ENCODE measurements at places on chromosomes 7 and 10.

DNA sequence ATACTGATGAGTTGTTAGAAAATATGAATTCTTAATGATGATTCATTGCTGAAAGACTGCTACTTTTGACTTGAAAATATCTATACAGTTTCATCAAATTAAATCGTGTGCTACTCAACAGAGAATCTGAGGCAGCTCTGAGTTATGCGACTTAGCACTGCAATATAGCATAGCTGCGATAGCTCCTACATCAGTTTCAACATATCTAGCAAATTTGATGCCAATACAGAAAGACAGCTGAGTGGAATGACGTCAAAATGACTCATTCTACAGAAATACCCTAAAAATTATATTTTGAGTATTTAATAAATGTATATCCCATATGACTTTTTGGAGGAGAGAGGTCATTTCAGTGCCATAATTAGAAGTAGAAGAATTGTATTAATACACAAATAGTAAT, 1.1 kb upstream of the TARP start:
- no peak for DNase-seq

- no peak for DNase-seq
Observed at GRCh38 chr7:140273417-140273816, 96.6 kb upstream of the KDM7A start.

DNA sequence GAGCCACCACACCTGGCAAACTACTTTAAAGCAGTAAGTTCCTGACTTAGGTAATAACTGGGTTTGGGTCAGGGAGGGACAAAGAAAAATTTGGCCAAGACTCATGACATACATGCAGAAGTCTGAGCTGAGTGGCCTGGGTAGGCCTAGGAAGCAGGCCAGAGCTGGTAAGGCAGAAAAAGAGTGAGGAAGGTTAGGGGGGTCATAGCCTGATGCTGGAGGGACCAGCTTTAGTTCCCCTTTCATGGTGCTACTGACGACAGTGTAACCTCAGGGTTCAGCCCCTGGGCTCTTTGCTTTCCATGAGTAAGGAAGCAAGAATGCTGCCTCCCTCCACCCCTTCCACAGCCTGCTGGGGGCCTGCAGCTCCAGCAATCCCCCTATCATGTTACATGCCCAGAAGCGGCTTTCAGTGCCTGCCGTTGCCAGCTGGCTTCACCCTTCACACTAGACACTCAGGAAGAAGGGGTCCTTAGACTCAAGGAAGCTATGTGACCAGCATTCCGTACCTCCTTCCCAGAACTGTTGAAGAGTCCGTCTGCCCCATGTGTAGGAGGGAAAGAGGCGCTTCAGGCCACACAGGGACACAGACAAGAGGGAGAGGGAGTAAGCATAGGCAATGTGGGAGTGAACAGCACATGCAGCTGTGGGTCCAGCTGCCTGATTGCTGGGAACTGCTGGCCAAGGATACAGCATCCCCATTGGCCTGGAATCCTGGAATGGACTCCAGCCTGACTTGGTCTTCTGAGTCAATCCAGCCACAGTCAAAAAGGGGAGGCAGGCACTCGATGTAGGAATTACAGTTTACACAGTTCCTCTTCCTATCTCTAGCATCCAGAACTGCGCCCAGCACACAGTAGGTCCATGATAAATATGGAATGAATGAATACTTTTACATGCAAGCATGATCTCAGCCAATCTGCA, 4.1 kb upstream of the PLAU start:
- DNase-seq, result no peak

DNA sequence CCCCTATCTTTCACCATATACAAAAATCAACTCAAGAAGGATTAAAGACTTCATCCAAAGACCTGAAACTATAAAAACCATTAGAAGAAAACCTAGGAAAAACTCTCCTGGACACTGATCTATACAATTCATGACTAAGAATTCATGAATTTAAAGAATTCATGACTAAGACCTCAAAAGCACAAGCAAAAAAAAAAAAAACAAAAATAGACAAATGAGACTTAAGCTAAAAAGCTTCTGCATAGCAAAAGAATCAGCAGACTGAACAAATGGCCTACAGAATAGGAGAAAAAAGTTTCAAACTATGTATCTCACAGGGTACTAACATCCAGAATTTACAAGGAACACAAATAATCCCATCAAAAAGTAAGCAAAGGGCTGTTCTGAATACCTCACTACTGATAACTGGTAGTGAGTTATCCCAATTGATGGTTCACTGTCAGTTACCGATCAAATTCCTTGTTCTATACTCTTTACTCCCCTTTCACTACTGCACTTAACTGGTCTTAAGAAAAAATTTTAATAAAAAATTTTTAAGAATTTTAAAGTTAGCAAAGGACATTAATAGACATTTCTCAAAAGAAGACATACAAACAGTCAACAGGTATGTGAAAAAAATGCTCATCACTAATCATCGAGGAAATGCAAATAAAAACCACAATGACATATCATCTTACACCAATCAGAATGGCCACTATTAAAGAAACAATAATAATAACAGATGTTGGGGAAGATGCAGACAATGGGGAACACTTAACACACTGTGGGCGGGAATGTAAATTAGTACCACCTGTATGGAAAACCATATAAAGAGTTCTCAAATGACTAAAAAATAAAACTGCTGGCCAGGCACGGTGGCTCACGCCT, 33.2 kb downstream of the KMT2C start:
- DNase-seq, result no peak

DNA sequence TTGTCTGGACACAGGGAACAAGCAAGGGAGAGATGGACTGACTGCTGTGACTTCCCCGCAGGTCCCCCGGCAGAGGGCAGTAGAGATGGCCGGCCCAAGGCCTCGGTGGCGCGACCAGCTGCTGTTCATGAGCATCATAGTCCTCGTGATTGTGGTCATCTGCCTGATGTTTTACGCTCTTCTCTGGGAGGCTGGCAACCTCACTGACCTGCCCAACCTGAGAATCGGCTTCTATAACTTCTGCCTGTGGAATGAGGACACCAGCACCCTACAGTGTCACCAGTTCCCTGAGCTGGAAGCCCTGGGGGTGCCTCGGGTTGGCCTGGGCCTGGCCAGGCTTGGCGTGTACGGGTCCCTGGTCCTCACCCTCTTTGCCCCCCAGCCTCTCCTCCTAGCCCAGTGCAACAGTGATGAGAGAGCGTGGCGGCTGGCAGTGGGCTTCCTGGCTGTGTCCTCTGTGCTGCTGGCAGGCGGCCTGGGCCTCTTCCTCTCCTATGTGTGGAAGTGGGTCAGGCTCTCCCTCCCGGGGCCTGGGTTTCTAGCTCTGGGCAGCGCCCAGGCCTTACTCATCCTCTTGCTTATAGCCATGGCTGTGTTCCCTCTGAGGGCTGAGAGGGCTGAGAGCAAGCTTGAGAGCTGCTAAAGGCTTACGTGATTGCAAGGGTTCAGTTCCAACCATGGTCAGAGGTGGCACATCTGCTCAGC, 6.0 kb downstream of the CYREN start:
- no peak for DNase-seq

DNA sequence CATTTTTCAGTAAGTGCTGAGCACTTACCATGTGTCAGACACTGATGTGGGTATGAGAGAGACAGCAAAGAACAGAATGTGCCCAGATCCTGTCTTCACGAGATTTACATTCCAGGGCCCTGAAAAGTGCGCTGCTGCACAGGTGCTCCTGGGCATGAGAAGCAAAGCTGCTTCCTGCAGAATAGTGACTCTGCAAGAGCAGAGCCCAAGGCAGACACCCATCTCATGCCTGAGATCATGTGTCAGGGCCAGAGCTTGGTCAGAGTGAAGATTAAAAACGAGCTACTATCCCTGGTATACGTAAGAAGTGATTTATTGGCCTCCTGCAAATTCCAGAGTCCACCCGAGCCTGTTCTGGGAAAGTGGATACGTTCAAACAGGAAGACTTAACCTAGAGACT, 824.4 kb downstream of the GRID1 start:
- DNase-seq, result no peak

- no peak for DNase-seq
Observed at GRCh38 chr7:22990588-22990949, 23.4 kb downstream of the HYCC1 start.

- DNase-seq, result no peak
Observed at GRCh38 chr7:117074378-117074777, 121.1 kb downstream of the ST7 start.

DNA sequence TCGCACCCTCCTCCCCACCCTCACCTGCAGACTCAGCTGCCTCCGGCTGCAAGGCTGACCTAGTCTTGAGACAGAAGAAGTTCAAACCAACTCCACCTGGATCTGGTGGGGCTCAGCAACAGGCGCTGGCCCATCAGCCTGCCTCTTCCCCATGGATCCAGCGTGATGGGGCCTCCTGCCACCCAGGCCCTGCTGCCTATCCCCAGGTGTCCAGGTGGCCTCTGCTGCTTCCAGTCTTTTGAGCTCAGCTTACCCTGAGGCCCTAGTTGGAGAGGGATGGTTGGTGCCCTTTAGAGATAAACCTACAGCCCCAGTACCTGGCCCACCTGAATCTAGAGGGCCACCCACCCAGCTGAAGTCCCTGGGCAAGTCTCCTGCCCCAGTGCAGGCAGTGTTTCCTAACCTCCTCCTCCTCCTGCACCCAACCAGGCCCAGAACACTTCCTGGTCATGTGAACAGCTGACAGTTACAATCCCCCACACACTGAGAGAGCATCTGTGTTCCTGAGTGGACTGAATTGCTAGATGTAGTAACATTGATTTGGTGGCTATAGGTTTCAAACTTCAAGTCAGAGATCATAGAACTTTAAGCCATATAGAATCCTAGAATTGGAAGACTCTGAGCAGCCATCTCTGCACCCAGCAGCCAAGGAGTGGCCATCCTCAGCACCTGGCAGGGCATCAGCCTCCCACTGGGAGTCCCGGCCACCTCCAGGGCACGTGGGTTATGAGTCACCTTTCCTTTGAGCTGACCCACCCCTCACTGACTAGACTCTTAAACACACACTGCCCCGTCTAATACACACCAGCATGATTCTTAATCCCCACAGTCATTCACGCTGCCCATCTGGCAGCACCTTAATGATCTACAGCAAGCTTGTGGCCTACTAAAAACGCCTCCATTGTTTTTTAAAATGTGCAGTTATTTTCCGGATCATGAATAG, 51.9 kb downstream of the ALOX5 start:
- no peak for DNase-seq

DNA sequence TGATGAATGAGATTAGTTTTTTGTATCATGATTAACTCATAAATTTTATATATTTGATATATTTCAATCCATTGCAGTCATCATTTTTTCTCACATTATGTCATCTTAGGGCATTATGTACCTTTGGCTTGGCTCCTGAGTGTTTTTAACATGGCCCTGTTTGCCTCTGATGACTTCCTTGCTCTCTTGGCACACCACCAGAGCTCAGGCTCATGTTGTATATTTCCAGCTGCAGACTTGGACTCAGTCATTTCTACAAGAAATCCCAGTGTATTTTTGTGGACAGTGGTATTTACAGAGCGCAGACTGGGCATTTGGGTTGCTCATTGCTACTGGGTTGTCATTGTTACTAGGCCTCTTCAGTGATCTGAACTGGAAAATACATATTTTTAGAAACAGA, 188.5 kb downstream of the ADRA2A start:
- DNase-seq, result no peak

GRCh38 chr7:115435178-115435577, 513.3 kb downstream of the MDFIC start:
- no peak for DNase-seq

GRCh38 chr7:23004247-23004520, 9.7 kb downstream of the HYCC1 start:
- DNase-seq, result no peak

GRCh38 chr7:157875230-157876179, 538.7 kb downstream of the DNAJB6 start:
- DNase-seq, result no peak

DNA sequence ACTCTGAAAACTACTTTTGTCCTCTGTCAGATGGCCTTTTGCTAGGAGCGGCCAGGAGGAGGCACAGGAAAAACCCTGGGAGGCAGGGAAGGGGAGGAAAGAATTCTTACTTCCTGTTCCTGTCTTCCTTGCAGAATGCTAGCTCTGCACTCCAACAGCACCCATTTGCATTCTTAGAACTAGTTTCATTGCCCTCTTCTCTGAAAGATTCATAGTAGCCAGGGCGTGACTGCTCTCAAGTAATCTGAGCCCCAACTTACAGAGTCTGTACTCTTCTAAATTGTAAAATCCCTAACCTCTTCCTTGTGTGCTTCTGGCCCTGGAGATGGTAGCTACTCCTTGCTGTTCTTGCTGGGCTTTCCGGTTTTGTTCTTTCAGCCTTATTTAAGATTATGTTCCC, 75.3 kb upstream of the STEAP1 start:
- no peak for DNase-seq

DNA sequence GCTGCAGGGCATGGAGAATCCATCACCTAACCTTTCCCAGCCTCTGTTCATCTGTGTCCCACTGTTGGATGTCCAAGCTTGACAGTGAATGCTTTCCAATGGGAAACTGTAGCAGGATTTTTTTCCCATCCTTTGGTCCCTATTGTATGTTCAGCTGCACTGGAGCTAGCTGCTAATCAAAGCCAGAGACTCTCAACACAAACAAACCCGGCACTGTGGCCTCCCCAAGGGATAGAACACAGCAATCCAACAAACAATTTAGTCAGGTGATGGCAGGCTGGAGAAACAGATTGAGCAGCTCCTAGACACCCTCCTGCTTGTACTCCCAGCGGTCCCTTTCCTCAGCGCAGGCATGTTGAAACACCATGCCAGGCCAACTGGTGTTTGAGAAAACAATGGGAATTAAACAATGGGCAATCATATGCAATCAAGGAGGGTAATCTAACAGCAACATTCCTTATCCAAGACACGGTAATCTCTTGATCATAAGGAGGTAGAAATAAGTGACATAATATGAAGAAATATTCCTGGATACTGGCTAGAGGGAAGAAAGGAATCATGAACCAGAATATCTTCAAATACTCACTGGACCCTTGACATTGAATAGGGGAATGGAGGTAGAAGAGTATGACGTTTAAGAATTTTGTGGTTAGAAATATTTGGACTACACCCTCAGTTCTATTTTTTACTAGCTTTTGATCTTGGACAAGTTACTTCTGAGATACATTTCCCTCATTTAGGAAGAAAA, 15.0 kb downstream of the PTN start:
- no peak for DNase-seq

- DNase-seq, result no peak
Observed at GRCh38 chr7:43904533-43905208, 1.7 kb downstream of the URGCP start.

GRCh38 chr7:32163896-32164295, 93.7 kb upstream of the PDE1C start:
- no peak for DNase-seq
